ENCODE measurements at places on chromosomes 6 and 20. TPM values are rescaled to one million over a fixed set of nuclear protein-coding genes. Genes with fewer than 3 reads are reported as not detected.

The TRIM40 gene
- not detected for total RNA-seq

The SLC22A23 gene
- 9.2 TPM for total RNA-seq

The C6orf58 gene
- total RNA-seq = under 0.01 TPM

The BMP5 gene
- total RNA-seq = under 0.01 TPM

The EPB41L1 gene
- total RNA-seq = 24.5 TPM

The MOXD1 gene
- total RNA-seq = 63.3 TPM

The C20orf141 gene
- total RNA-seq = 0.37 TPM

The MLIP gene
- total RNA-seq = not detected

The BPHL gene
- 12.5 TPM for total RNA-seq

The CTAGE9 gene
- total RNA-seq = not detected

The SOX4 gene
- 30.7 TPM for total RNA-seq

The GPLD1 gene
- total RNA-seq = 0.14 TPM

The SAMD3 gene
- total RNA-seq = 11.8 TPM

The STMND1 gene
- total RNA-seq = not detected

The DCDC2 gene
- total RNA-seq = 0.14 TPM

The SOD2 gene
- total RNA-seq = 2,648 TPM

Data from smooth muscle cell of bladder (primary cell).